ENCODE measurements at places on chromosomes 6 and 20.

GRCh38 chr6:28864326-28864923 is 59.4 kb downstream of the TRIM27 start:
- DNase-seq = no peak

- DNase-seq = no peak
Observed at GRCh38 chr6:83878902-83879644, 19.6 kb downstream of the CYB5R4 start.

DNA sequence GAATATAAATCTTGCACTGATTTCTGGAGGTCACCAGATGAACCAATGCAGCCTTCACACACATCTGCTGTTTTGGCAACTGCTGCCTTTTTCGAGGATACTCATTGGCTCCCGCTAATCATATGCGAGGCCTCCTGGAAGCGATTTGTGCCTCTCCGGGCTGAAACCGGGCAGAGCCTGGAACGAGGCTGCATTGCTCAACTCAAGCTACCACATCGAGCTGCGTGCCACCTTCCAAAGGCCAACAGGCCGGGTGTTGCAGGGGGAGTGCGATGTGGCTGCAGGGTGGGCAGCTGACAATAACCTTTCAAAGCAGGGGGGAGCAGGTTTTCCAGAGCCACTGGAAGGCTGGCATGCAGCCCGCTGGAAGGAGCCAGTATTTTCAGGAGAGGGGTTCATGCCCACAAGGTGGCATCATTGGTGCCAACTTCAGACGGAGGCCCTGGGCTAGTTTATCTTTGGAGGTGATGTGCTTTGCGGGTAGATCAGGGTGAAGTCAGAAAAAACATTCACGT is 122.6 kb upstream of the IFNGR1 start:
- DNase-seq = peak; percentile 50

DNA sequence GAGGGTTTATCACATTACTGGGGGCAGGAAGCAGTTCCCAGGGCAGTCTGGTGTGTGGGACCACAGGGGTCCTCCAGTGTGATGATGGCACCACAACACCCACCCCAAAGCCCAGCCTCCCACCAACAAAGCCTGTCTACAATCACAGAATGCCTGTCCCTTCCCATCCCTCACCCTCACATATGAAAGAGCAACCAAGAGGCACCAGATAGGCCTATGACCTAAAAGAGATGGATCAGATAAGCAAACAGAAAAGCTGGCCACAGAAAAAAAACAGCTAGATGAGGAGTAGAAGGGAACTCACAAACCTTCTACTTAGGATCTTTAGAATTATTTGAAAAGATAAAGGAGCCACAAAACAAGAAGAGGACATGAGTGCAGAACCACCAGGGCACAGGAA is 54.3 kb downstream of the SERAC1 start:
- no peak for DNase-seq

DNA sequence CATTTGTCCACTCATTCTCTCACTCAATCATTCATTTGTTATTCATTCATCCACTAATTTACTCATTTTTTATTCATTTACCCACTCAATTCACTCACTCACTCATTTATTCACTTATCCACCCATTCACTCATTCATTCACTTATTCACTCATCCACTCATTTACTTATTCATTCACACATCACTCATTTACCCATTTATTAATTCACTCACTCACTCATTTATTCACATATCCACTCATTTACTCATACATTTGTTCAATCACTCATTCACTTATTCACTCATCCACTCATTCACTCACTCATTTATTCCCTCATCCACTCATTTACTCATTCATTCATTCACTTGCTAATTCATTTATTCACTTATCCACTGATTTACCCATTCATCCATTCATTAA is 129.1 kb downstream of the TTLL2 start:
- no peak for DNase-seq

- DNase-seq = no peak
Observed at GRCh38 chr20:16563066-16563806, 10.0 kb downstream of the KIF16B start.

GRCh38 chr6:161830866-161831616 is 557.2 kb upstream of the AGPAT4 start:
- no peak for DNase-seq

DNA sequence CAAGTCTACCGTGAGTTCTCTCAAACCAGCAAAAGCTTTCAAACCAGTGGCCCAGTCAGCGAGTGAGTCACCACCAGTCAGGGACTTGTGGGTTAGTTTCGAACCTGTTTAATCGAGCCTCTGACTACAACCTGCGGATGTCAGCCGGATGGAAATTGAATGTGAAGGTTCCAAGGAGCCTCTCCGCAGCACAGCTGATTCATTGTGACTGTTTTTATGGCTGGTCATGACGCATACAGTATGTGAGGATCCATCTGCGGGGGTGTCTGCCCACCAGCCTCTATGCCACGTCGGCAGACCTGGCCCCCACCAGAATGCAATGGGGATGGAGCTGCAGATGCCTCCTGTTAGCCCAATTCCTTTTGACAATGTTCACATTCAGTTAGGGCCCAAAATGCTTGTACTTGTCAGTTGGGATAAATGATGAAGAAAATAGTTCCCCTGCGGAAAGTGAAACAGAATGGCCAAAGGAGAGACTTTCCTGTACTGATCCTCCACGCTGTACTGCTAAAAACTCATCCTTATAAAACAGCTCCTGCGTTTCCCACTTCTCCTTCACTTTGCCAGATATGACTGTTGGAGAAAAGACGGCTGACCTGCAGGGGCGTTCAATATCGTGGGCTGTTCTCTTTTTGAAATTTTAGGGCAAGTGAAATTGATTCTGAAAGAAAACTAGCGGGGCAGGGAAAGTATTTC is 206.6 kb downstream of the TFAP2B start:
- peak; percentile 15 for DNase-seq

- DNase-seq = no peak
Observed at GRCh38 chr20:62119591-62120364, 2.5 kb upstream of the LSM14B start.

GRCh38 chr20:54708229-54708628 is 232.8 kb downstream of the DOK5 start:
- DNase-seq = no peak
